Kasumi-1 (cell line): ENCODE measurements at places on chromosomes 16 and 17.
A peak's percentile ranks its signal among the peaks of the same experiment; 100 is the strongest.

DNA sequence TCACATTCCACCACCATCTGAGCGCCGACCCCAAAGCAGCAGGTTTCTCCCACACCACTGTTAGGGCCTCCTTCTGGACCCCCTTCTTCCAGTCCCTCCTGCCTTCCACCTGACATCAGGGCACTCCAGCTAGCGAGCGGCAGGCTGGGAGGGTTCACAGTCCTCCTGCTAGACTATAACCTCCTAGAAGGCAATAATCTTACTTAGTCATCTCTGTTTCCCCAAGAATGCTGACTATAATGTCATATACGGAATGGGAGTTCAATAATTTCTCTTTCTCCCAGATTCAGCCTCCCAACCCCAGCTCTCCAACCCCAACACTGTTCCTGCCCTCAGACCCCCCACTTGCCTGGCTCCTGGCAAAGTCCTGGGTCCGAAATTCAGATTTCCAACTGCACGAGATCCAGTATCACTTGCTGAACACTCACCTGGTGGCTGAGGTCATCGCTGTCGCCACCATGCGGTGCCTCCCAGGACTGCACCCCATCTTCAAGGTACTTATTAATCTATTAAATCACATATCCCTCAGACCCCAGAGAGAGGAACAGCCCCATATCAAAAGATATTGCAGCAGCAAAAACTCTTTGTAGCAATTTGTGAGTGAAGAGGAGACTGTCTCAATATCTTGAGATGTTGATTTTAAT, 5.6 kb downstream of the ALOX12 start:
- no peak for DNase-seq

- DNase-seq, result no peak
Observed at GRCh38 chr16:85307552-85308364, 195.5 kb upstream of the CIBAR2 start.

GRCh38 chr17:16150251-16150856, 65.0 kb downstream of the NCOR1 start:
- DNase-seq, result no peak

- no peak for DNase-seq
Observed at GRCh38 chr16:15539197-15539596, 103.8 kb downstream of the MARF1 start.

DNA sequence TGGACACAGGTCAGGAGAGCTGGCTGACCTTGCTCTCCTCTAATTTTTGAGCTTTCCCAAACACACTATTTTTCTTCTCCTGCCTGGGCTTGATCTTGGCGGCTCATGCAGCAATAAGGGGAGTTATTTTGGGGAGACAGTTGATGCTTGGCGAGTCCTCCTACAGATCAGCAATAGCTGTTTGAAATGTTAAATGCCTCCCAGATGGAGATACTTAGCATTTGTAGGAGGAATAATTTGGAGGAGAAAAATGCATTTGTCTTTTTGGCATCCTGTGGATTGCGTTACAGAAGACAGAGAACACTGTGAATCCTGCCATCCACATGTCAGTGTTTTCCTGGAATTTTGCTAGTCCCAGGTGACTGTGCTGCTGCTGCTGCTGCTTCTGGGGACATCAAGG, 328.0 kb upstream of the XYLT1 start:
- no peak for DNase-seq

- no peak for DNase-seq
Observed at GRCh38 chr17:58679263-58680037, 12.4 kb downstream of the TEX14 start.

DNA sequence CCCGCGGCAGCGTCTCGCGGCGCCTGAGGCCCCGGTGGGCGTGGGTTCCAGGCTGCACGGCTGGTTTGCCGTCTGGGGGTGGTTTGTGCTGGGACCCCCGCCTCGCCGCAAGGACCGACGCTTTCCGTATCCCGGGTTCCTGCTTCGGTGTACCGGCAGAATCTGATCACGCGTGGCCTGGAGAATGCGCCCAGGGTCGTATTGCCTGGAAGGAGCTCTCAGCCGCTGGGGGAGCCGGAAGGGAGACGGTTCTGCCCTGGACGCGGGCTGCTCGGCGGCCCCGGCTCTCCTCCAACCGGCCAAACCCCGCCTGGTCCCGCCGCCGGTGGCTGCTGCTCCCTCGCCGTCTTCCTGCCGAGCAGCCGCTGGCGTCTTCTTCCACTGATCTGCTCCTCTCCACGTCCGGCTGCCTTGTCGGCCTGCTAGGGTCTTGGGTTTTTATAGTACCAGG, 39.8 kb downstream of the ZNF778 start:
- DNase-seq, result no peak

- DNase-seq, result peak; percentile 31
Observed at GRCh38 chr16:72051818-72052217, 2.5 kb upstream of the HP start.

DNA sequence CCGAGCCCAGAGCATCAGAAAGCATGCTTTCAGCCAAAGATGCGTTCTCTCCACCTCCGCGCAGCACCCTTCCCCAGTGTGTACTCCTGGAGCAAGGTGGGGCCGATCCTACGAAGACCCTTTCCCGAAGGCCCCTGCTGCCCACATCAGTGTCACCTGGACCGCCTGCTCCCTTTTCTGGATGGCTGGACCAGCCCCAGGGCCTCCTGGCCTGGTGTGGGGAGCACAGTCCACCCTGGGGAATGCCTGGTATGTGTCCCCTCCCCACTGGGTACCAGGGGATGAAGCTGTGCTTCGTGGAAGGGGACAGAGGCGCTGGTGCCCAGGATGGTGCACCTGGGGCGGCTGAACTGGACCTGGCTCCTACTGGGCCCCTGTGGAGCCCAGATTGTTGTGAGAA, 173.8 kb downstream of the SEC14L1 start:
- no peak for DNase-seq

DNA sequence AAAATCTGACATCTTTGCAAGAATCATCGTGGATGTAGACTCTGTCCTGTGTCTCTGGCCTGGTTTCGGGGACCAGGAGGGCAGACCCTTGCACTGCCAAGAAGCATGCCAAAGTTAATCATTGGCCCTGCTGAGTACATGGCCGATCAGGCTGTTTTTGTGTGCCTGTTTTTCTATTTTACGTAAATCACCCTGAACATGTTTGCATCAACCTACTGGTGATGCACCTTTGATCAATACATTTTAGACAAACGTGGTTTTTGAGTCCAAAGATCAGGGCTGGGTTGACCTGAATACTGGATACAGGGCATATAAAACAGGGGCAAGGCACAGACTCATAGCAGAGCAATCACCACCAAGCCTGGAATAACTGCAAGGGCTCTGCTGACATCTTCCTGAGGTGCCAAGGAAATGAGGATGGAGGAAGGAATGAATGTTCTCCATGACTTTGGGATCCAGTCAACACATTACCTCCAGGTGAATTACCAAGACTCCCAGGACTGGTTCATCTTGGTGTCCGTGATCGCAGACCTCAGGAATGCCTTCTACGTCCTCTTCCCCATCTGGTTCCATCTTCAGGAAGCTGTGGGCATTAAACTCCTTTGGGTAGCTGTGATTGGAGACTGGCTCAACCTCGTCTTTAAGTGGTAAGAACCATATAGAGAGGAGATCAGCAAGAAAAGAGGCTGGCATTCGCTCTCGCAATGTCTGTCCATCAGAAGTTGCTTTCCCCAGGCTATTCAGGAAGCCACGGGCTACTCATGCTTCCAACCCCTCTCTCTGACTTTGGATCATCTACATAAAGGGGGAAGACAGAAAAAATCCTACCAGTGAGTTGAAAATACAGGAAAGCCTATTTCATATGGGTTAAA, at the start of gene G6PC1:
G6PC1 (plus strand) TSS at position 340 of the 872 bp plus-strand sequence; CDS start at position 418, 78 bp downstream.
- no peak for DNase-seq

DNA sequence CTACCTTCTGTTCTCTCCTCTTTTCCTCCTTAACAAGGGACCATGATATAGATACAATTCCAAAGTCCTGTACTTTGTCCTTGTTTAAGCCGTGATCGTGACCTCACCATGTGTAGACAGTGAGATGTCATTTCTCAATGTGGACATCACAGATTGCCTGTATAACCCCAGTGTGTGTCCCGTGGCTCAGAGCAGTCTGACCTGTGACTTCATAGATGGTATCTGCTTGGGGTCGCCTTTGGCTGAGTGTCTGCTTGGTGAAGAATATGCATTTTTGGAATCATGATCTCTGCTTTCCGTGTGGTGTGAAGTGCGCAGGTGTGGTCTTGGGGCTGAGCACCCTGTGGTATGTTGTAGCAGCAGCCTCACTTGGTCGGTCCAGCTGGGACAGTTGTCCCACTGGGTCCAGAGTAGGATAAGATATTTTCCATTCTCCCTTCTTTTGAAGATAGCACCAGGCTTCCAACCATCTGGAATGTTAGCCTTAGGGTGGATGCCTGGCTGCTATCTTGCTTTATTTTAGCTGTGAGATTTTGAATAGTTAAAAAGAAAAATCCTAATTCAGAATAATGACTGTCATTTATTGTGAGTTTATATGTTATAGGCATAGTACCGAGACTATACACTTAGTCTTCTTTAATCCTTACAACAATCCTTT, 13.4 kb downstream of the MSI2 start:
- DNase-seq, result no peak

GRCh38 chr17:70256751-70257150, 87.4 kb downstream of the KCNJ2 start:
- DNase-seq, result no peak

DNA sequence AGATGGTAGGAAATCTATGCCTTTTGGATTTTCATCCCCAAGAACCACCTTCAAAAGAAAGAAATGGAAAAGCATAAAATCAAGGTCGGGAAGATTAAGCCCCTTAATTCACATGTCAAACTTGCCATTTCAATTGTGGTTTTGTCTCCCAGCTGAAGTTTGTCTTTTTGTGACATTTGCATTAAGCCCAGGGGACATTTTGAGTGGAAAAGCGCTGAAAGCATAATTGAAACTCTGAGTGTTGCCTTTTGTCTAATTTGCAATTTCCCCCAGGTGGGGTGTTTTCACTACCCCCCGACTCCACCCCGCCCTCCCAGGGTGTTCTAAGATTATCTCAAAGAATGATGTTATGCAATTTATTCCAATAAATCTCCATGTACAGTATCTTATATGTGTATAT, 396.2 kb downstream of the CDH13 start:
- DNase-seq, result no peak

DNA sequence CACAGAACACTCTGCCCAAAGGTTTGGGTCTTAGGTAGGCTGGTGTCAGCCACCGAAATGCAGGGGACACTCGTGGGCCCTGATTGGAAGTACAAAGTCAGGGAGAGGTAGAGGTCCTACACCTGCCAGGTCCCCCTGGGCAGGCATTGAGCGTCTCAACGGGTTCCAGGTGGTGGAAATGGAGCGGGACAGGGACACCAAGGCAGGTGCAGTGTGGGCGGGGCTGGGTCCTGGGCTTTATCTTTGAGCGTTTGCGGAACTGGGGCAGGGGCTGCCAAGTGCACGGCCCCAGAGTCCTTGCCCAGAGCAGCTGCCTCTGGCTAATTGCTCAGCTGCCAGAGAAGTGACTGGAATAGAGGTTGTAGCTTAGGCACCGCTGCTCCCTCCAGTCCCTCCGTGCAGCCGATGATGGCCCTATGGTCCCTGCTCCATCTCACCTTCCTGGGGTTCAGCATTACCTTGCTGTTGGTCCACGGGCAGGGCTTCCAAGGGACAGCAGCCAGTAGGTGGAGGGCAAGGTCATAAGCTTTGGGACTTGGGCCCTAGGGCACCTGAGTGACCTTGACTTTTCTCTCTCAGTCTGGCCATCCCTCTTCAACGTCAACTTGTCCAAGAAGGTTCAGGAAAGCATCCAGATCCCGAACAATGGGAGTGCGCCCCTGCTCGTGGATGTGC, at the start of gene ZACN:
ZACN (plus strand) TSS at position 323 of the 675 bp plus-strand sequence; CDS start at position 406, 83 bp downstream.
- DNase-seq, result no peak

- no peak for DNase-seq
Observed at GRCh38 chr17:42548070-42548837, 4.5 kb upstream of the HSD17B1 start.

GRCh38 chr17:66557886-66558285, 255.5 kb downstream of the PRKCA start:
- no peak for DNase-seq

DNA sequence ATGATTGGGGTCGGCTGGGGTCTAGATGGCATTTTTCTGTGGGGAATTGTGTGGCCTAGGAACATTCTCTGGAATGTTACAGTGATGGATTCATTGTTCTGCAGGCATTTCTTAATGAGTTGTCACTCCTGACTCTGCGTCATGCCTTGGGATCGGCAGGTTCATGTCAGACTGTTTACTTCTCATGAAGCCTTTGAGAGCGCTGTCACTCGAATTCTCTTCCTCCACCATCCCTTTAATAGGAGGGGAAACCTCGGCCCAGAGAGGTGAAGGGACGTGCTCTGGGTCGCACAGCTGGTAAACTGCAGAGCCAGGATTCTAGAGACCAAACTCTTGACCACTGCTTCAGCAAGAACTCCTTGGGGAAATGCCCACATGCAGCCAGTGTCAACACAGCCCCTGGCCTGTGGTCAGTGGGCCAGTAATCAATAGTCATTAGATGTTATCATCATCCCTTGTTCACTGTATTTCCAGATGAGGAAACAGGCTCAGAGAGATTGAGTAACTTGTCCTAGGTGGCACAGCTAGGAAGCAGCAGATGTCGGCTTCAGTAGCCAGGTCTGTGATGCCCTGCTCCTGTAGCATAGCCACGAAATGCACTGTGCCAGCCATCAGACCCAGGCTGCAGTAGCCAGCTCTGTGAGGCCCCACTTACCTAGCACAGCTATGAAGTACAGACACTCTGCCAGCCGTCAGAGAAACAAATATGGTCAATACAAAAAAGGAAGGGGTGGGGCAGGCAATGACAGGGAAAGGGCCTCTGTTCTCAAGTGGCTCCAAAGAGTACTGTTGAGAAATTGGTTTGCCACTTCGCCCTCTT, 259.0 kb downstream of the CPPED1 start:
- no peak for DNase-seq

GRCh38 chr17:62017496-62017895, 47.6 kb downstream of the MED13 start:
- DNase-seq, result no peak

DNA sequence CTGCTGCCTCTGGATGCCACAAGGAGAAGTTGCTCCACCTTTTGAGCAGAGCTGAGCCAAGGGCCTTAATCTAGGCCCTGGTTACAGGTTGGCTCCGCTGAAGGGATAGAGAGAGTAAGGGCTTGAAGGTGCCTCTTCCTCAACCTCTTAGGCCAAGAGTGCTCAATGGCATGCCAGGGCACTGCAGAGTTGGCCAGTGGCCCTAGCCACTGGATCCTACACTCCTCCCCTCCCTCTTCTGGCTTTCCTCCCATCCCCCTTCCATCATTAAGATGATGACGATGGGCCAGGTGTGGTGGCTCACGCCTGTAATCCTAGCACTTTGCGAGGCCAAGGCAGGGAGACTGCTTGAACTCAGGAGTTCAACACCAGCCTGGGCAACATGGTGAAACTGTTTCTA, 50.5 kb downstream of the MYO18A start:
- no peak for DNase-seq

- no peak for DNase-seq
Observed at GRCh38 chr17:75335315-75335714, 46.1 kb upstream of the SLC25A19 start.

- no peak for DNase-seq
Observed at GRCh38 chr17:78322327-78322857, 37.5 kb downstream of the SOCS3 start.
